B cell (primary cell): ENCODE measurements at places on chromosomes 1 and 21. TPM values are rescaled to one million over a fixed set of nuclear protein-coding genes. Genes with fewer than 3 reads are reported as not detected.

The C1QB gene
- total RNA-seq, result not detected in 2 replicates

The ABCA4 gene
- total RNA-seq, result not detected in 2 replicates

The APOBEC4 gene
- not detected in 2 replicates for total RNA-seq

The OR2L3 gene
- total RNA-seq, result 0.10 TPM in 1 of 2 replicates, not detected in the other

The SHC1 gene
- total RNA-seq, result 59.0 and 61.4 TPM in 2 replicates
